A549 (cell line): ENCODE measurements at places on chromosomes 4 and X. TPM values are rescaled to one million over a fixed set of nuclear protein-coding genes. Genes with fewer than 3 reads are reported as not detected.

- DNase-seq: no peak
Observed at GRCh38 chr4:173213296-173213695, 44.7 kb downstream of the GALNT7 start.

GRCh38 chrX:150372280-150372679, 9.2 kb downstream of the MAMLD1 start:
- DNase-seq: no peak

GRCh38 chrX:22665818-22666217, 333.9 kb upstream of the DDX53 start:
- no peak for DNase-seq

DNA sequence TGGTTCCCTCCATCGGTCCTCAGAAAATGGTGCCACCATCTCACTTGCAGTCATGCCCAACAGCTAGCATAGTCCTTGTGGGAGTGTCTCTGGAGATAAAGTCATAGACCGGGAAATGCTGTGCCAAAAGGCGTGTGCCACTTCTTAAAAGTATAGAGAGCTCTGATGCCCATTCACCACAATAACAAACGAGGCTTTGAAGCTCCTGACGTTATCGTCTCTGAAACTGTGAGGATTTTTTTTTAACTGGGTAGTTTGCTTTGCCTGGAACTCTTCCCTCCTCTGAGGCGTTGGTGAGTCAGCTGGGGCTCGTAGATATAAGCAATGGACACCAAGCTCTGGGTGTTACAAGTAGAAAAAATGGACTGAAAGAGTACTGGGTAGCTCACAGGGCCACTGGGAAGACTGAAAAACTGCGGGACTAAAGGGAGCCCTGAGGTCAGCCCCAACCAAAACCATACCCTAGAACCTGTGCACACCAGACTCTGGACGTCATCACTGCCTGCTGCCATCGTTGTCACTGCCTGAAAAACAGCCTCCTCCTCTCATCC, 89.4 kb upstream of the TRIM2 start:
- DNase-seq: no peak

DNA sequence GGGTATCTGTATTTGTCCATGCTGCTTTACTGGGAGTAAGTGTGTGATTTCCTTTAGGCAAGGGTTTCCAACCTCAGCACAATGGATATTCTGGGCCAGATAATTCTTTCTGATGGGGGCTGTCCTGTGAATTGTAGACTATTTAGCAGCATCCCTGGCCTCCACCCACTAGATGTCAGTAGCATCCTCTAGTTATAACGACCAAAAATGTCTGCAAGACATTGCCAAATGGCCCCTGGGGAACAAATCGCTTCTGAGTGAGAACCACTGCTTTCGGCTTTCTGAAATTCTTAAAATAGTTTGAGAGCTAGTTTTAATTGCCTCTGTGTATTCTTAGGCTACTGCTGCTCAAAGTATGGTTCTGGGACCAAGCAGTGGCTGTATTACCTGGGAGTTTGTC, 81.2 kb upstream of the GPM6B start:
- DNase-seq: peak; percentile 2

DNA sequence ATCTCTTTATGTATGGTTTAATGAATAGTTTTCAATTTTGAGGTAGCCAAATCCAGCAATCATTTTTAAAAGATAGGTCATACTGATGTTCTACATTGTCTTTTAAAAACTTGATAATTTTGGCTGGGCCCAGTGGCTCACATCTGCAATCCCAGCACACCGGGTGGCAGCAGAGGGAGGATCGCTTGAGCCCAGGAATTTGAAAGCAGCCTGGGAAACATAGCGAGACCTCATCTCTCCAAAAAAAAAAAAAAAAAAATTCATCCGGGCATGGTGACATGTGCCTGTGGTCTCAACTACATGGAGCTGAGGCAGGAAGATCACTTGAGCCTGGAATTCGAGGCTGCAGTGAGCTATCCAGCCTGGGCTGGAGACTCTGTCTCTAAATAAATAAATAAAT, 419.8 kb downstream of the GALNTL6 start:
- no peak for DNase-seq

DNA sequence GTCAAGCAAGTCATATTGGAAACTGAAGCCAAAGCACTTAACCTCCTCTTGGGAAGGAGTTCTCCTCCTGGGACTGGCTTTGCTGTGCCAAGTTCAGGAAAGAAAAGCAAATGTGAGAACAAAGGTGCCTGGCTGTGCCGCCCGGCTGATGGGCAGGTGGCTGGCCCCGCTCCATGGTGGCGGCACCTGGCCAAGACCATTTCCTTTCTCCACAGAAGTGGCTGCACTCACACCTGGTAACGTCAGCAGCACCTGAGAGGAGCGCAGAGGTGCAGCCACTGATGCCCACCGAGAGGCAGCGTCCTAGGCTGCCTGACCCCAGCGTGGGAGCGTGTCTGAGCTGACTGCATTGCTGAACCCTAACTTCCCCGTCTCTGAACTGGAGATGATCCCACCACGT, 54.3 kb downstream of the DCTD start:
- no peak for DNase-seq

GRCh38 chr4:95674521-95674981, 125.8 kb upstream of the UNC5C start:
- DNase-seq: no peak

- DNase-seq: no peak
Observed at GRCh38 chrX:51837921-51838320, 55.5 kb upstream of the MAGED1 start.

- no peak for DNase-seq
Observed at GRCh38 chr4:5033281-5033841, 14.1 kb upstream of the CYTL1 start.

GRCh38 chr4:56463711-56464110, 3.7 kb upstream of the SRP72 start:
- DNase-seq: no peak

- no peak for DNase-seq
Observed at GRCh38 chrX:46381630-46382029, 163.6 kb downstream of the ZNF674 start.

DNA sequence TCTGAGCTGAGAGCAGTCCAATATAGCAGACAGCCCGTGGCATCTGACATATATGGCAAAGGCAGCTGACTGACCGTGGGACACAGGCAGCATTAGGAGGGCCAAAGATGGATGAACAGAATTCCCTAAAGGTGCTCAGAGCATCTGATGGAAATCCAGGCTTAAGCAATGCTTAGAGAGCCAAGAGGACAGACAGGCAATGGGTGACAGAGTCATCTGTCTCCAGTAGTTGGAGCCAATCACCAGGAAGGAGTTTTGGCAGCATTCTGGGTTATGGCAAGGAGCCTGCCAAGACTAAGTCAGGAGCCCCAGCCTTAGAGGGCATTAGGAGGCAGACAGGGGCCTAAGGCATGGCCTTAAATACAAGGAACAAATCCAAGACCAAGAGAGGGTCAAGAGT, 153.3 kb upstream of the USP9X start:
- DNase-seq: no peak

- DNase-seq: no peak
Observed at GRCh38 chrX:110915570-110915969, 120.0 kb upstream of the CHRDL1 start.

- DNase-seq: no peak
Observed at GRCh38 chr4:123941306-123941705, 544.7 kb downstream of the SPRY1 start.

GRCh38 chrX:150526692-150527091, 41.7 kb upstream of the MTM1 start:
- no peak for DNase-seq

GRCh38 chr4:73603271-73603710, 16.9 kb downstream of the RASSF6 start:
- DNase-seq: peak; percentile 51

Gene RBM47
- 33.2 to 43.3 TPM (median 41.5 TPM) in 3 replicates for polyA plus RNA-seq

Gene SULT1E1
- not detected in 3 replicates for polyA plus RNA-seq

Gene PAGE5
- not detected in 3 replicates for polyA plus RNA-seq

Gene ENPEP
- polyA plus RNA-seq: 0.09 to 0.18 TPM (median 0.12 TPM) in 3 replicates
